ENCODE measurements at places on chromosomes 4 and X.

DNA sequence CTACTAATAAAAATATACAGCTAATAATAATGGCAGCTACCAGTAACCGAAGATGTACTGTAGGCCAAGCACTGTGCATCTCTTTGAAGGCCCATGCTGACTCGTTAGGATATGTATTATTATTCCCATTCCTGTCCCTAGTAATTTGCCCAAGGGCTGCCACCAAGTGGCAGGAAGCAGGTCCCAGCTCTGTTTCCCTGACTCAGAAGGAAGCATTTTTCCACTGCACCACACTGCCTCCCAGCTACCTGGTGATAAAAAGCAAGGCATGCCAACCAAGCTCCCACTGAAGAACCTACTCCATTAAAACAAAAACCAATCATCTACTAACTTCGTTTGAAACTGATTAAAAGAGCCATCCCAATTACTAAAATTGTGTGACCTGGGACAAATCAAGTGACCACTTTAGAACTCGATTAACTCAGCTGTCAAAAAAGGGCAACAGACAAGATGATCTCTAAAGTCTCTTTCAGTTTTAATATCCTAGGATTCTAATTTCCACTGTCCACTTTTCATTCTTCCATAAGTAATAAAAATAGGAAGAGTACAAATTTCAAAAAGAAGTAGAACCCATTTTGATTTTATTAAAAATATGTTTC lies 24.3 kb upstream of the PGM2 start:
- peak; percentile 75 for DNase-seq

DNA sequence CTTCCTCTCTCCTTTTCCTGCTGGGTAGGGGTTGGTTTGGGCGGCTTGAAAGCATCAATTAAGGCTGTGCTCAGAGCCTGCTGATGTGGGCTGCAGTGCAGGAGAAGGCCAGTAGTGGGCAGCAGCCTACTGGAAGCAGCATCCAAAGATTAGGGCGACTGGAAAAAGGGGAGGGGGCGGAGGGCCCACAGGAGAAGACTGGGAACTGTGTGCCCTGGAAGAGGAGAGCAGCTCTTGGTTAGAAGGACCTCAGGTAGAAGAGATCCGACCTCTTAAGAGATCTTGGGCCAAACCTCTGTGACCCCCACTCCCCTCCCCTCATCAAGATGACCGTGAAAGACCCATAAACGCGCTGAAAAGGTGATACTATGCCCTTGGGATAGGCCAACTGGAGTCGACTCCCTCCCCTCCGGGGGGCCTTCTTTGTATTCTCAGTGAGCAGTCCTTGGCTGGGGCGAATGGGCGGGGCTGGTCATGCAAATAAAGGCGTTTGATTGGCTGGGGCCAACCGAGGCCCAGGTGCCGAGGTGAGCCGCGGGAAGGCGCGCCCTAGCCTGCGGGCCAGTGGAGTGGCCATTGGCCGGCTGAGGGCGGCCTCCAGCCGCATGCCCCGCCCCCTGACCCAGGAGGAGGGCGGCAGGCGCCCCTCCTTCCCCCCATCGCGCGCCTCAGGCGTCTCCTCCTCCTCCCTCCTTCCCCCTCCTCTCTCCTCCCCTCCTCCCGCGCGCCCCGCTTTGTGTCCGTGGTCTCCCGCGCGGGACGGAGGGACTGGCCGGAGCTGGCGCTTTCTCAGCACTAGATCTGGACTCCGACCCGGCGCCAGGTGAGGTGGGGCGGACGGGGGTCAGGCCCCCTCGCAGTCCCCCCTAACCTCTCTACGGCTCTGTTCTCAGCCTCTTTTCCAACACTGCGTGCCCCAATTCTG lies 10.1 kb downstream of the DLG3 start:
- DNase-seq, result peak; percentile 46

DNA sequence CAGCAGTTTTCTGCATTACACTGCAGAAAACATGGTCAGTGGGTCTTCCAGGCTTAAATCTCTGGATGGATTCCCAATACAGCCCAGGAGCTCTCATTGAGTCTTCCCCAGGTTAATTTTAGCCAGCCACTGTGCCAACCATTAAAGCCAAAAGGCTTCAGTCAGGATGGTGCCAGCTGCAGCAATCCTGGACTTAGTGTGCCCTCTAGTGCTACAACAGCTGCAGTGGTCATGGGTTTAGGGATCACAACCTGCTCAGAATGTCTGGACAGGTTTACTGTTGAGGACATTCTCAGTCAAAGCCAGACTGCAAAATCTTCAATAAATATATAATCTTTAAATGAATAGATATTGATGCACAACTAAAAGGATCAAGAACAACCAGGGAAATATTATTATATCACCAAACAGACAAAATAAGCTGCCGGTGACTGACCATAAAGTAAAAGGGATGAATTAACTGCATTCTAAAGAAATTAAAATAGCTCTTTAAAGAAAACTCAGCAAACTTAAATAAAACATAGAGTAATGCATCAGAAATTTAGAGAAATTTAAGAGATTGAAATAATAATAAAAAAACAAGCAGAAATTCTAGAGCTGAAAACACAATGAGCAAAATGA lies 639.9 kb downstream of the SPOCK3 start:
- DNase-seq, result peak; percentile 60

DNA sequence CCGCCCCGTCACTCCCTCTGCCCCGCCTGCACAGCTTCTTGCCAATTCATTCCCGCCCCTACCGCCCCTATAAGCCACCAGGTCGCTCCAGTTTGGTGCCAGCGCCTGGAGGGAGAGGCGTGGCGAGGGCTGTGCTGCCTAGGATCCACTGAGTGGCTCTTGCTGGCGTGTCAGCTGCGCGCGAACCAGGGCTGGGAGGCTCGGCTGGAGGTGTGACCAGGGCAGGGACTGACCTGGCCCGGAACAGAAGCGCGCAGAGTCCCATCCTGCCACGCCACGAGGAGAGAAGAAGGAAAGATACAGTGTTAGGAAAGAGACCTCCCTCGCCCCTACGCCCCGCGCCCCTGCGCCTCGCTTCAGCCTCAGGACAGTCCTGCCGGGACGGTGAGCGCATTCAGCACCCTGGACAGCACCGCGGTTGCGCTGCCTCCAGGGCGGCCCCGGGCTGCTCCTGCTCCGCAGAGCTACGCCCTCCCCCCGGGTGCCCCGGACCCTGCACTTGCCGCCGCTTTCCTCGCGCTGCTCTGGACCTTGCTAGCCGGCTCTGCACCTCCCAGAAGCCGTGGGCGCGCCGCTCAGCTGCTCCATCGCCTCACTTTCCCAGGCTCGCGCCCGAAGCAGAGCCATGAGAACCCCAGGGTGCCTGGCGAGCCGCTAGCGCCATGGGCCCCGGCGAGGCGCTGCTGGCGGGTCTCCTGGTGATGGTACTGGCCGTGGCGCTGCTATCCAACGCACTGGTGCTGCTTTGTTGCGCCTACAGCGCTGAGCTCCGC lies at the start of gene GPR78:
Gene GPR78, plus strand, starts transcription at position 72 of the 773 bp plus-strand sequence. Its CDS starts 591 bp downstream, at position 663.
- DNase-seq, result peak; percentile 77

GRCh38 chr4:123233136-123233768 lies 163.3 kb upstream of the SPRY1 start:
- no peak for DNase-seq

DNA sequence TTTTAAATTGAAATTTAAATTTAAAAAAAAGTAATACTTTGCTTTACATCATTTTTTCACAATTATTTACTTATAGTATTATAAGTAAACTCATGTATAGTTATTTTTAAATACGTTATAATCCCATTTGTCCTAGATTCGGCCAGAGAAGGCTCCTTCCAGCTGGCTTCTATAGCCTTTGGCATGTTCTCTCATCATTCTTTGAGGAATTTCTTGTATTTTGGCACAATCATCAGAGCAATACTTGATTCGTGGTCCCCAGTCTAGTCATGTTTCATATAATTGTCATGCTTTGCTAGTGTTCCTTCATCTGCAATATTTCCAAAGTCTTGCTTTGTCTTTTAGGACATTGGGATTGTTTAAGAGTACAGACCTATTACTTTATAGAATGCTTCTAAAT lies 1037.9 kb upstream of the AGA start:
- DNase-seq, result no peak

DNA sequence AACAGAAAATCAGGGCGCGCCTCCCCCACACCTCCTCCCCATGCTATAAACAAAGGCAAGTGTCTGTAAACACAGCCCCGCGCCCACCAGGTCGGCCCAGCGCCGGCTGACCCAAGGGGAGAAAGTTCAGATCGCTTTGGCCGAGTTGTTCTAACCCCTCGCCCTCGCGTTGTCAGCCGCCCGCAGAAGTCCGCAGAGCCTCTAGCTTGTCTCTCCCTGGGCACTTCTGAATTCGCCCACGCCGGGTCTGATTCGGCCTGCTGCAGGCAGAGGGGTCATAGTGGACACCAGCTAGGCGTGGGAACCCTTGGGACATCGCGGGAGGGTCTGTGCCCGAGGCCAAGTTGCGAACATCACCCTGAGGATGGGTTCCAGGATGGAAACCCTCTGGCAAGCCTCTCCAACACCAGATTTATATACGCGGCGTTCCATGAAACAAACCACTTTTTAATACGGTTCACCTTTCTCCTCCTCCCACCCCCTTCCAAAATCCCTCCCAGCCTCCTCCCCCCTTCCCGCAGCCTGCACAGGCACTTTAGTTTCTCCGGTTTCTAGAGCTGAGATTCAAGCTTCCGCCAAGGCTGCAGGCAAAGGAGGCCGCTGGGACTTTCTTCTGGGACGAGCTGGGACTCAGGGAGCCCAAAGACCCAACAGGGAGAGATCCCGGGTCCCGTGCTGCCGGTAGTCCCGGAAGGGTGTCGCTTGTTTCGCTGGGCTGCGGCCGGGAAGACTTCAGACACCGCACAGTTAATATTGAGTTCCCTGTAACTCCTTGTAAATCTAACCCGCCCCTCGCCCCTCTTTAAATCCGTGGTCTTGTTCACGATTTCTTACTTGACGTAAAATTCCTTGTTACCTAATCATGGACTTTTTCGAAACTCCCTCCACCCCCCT lies 4.7 kb downstream of the HAND2 start:
- DNase-seq, result no peak

DNA sequence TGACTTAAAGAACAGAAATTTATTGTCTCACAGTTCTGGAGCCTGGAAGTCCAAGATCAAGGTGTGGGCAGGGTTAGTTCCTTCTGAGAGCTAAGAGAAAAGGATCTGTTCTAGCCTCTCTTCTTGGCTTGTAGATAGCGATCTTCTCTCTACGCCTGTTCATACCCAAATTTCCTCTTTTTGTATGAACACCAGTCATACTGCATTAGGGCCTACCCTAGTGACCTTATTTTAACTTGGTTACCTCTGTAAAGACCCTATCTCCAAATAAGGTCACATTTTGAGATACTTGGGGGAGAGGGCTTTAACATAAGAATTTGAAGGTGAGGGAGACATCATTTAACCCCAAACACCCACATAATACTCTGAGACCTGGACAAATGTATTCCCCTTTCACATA lies 55.6 kb upstream of the SPP1 start:
- no peak for DNase-seq

DNA sequence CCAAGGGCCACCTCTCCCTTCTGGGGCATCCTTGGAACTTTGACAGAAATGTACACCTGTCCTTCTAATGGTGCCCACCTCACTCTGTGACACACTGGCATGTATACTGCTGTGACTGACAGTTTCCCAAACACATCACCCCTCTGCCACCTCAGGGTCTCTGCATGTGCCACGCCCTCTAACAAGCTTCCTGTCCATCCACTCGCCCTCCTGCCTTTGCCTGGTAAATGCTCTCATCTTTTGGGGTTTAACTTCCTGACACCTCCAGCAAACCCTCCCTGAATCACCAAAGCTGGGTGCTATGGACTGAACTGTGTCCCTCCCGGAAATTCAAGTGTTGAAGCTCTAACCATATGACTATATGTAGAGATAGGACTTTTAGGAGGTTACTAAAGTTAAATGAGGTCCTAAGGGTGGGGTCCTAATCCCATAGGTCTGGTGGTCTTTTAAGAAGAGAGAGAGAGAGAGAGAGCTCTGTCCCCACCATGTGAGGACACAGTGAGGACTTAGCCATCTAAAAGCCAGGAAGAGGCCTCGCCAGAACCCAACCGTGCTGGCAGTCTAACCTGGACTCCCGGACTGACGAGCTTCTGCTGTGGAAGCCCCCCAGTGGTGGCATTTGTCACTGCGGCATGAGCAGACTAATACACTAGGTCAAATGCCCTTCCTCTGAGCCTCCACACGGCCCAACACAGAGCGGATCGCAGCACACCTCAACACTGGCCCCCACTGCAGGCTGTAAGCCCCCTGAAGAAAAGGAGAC lies 95.6 kb downstream of the AFAP1 start:
- DNase-seq, result peak; percentile 62

DNA sequence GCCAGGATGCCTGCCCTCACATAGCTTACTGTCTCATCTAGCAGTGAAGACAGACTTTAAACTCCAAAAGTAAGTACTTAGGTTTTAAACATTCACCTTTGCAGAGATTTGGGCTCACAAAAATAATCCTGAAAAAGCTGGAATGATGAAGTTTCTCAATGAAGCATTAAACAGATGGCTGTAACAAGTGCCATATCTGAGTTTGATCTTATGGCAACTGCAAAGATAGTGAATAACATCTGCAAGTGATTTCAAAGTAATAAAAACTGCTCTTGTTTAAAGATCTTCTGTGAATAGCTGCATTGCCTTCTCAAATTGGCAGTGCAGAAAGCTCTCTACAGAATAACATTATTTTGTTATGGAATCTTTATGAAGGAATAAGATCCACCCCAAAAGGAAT lies 271.2 kb upstream of the SMIM31 start:
- no peak for DNase-seq

GRCh38 chr4:7831330-7831729 lies 108.3 kb downstream of the AFAP1 start:
- DNase-seq, result no peak

DNA sequence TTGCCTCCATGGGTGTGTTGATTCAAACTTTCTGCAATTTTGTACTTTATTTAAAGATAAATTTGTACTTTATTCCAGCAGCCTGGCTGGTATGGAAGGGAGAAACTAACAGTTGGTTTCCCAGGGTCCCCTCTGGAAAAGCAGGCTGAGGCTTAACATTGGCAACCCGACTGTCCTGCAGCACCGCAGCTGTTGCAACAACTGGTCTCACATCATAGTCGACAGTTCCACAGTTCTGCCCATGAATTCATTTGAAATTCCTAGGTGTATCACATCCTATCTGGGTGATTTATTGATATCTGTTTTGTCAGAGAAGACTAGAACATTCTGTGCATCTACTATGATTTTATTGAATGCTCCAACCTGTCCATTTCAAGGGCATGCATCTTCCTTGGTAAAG lies 98.8 kb upstream of the GATB start:
- no peak for DNase-seq

DNA sequence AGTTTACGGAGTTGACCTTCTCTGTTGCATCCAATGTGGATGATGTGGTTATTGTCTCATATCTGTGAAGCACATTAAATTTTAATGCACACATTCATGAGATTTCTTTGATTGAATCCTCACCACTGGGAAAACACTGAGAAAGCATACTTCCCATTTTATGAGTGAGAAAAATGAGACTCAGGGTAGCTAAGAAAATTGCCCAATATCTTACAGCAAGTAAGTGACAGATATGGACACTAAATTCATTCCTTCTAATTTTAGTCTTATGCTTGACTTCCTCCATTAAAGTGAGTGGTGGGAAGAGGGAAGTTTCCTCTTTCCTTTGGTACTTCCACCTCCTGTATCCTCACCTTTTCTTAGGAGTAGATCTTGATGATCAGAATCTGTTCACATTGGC lies 504.8 kb upstream of the BOD1L1 start:
- no peak for DNase-seq

All from urothelium cell line (cell line).